ENCODE measurements at places on chromosomes 13 and 19. TPM values are rescaled to one million over a fixed set of nuclear protein-coding genes. Genes with fewer than 3 reads are reported as not detected.
A peak's percentile ranks its signal among the peaks of the same experiment; 100 is the strongest.

DNA sequence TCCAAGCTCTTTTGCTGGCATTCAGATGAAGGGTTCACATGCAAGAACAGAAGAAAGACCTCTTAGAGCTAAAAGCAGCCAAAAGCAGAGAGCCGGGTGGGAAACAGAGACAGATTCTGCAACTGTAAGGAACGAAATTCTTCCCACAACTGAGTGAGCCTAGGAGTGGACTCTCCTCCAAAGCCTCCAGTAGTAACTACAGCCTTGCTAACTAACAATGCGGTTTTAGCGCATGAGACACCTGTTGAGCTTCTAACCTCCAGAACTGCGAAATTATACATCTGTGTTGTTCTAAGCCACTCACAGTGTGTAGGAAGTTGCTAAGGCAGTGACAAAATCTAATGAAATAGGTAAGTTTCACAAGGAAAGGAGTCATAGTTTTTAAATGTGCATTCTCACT is 98.1 kb upstream of the SLITRK1 start:
- DNase-seq: no peak

ZNF135 gene
- not detected for total RNA-seq

DAND5 gene
- 0.77 TPM for total RNA-seq

DNA sequence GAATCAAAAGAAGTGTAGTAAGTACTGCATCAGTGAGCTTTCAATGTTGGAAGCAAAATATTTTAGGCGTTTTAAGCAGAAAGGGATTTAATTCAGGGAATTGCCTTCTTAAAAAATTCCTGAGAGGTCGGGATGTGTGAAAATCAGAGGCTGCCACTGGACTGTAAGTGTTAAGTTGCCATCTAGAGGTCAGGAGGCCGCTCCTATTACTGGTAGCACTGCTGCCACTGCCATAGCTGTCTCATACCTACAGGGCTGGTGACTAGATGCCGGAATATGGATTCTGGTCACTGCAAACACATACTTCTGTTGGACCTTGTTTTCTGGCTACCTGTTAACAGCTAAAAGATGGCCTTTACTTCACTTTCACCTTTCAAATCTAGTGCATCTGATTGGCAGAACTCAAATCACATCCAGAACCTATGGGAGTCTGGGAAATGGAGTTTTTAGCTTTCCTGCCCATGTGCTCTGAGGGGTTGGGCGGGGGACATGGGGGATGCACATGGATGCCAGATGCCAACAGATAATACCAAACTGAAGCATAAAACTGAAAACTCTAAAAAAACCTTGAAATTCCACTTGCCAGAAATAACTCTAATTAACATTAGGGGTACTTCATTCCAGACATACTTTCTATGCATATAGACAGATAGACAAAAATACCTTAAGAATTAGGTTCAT is 29.8 kb downstream of the DGKH start:
- peak; percentile 4 for DNase-seq

- no peak for DNase-seq
These were observed 6.6 kb upstream of the DDX39A start for GRCh38 chr19:14425696-14426138.

SRRM5 gene
- 0.61 TPM for total RNA-seq

ONECUT3 gene
- not detected for total RNA-seq

- no peak for DNase-seq
These were observed 653 bp downstream of the CLEC4M start for GRCh38 chr19:7763696-7764095.

DNA sequence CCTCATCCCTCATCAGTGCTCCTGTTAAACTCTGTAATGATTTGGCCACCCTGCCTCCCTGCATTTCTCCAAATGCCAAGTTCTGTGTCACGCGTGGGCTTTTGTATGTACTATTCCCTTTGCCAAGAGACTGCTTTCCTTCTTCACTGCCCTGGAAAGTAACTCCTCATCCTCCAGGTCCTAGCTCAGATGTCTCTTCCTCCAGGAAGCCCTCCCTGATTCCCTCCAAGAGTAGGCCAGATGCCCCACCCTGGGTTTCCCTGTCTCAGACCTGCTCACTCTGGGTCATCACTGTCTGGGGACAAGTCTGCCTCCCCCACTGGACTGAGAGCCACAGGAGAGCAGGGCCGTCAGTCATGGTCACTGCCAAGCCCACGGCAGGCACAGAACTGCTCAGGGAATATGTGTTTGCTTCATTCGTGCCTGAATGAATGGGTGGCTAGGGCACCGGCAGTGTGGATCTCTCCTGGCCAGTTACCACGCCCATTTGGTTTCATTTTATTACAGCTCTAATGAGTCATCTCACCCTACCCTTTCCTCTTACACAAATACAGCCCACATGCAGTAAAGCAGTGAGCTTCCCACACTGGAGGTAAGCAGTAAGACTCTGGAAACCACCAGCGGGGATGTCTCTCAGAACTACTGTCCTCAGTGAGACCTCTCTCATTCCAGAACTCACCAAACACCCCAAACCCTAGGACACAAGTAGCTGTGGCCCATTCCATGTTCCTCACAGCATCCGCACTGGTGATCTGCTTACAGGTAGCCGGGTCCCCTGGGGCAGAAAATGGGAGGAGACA is 12.1 kb upstream of the GPR4 start:
- DNase-seq: no peak

CATSPERD gene
- 0.26 TPM for total RNA-seq

GRCh38 chr19:44644402-44645016 is 799 bp downstream of the PVR start:
- DNase-seq: no peak

All from OCI-LY7 (cell line).